ENCODE measurements at places on chromosomes 12 and 14.

DNA sequence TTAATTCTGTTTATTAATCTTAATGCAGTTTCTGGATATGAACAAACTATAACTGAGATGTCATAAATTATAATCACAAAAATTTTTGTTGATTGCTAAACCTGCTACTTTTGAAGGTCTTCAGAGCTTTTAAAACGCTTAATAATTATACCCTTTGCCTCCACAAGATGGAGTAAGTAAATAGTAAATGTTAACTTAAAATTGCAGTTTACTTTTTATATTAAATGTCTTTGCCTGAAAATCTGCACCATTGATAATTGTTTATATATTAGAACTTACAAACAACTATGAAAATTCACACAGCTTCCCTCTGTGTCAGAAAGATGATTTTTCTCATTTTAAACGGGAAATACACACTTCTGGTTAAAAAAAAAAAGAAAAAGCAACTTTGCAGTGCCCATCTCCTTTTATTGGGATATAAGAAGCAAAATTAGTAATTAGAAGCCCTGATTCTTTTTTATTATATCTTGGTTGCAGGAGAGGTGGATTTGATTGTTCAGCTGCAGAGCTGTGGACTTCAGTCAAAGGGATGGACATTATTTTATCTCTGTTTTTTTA lies 35.6 kb downstream of the SCFD1 start:
- no peak for DNase-seq

DNA sequence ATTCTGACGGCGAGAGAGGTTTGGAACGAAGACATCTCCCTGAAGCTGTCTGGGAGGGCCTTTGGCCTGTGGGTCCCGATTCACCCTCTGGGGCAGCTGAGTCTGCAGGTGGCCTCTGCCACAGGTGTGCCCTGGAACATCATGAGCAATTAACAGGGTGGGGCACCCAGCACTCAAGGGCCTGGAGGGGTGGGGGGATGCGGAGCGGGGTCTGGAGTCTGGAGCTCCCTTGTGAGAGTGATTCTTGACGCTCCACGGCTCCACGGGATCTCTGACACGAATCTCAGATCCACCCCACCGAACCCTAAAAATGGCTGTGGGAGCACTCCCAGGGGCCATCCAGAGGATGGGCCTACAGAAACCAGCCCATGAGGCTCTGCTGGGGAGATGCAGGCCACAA lies 8.3 kb downstream of the ITPK1 start:
- no peak for DNase-seq

GRCh38 chr14:95516554-95517181 lies at the start of gene SYNE3:
TSS of gene SYNE3 (minus strand) at chr14:95516650. CDS start at chr14:95475821, 40,829 bp downstream.
- peak; percentile 45 for DNase-seq

GRCh38 chr12:110310763-110311162 lies 29.7 kb downstream of the ATP2A2 start:
- no peak for DNase-seq

DNA sequence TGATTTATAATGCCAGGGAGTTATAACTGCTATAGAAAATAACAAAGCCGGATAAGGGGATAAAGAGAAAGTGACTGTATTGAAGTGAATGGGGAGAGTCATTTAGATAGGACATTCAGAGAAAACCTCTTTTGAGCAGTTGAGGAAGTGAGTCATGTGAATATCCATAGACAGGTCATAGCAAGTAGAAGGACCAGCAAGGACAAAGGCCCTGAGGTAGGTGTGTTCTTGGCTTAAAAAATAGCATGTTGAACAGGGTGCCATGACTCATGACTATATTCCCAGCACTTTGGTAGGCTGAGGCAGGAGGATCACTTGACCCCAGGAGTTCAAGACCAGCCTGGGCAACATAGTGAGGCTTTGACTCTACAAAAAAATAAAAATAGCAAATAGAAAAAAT lies 51.5 kb upstream of the RAP1B start:
- no peak for DNase-seq

GRCh38 chr12:80892597-80893445 lies 44.9 kb downstream of the LIN7A start:
- no peak for DNase-seq

- no peak for DNase-seq
Observed at GRCh38 chr14:87888136-87888999, 104.6 kb downstream of the GALC start.

GRCh38 chr12:32918890-32919801 lies 22.6 kb upstream of the PKP2 start:
- no peak for DNase-seq

DNA sequence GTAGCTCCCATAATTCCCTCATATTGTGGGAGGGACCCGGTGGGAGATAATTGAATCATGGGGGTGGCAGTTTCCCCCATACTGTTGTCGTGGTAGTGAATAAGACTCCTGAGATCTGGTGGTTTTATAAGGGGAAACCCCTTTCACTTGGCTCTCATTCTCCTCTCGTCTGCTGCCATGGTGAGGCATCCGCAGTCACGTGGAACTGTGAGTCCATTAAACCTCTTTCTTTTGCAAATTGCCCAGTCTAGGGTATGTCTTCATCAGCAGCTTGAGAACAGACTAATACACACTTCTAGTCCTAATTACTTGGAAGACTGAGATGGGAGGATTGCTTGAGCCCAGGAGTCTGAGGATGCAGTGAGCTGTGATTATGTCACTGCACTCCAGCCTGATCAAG lies 64.4 kb downstream of the TMX1 start:
- DNase-seq = no peak

- no peak for DNase-seq
Observed at GRCh38 chr14:27427796-27428195, 830.0 kb upstream of the NOVA1 start.

DNA sequence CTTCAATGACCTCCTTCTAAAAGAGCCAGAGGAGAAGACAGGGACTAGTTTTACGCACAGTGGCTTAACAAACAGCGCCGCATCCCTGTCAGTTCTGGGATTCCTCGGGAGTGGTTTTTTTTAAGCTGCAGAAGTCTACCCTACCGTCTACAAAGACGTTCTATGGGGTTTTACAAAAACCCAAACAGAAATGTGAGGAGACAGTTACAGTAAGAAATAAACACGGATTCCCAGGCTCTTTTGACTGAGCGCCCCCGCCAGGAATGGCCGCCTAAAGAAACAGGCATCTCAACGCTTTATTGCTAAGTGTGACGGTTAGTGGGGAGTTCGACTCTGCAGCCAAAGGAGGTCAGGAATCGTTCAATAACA lies 484 bp downstream of the ALKBH1 start:
- no peak for DNase-seq

DNA sequence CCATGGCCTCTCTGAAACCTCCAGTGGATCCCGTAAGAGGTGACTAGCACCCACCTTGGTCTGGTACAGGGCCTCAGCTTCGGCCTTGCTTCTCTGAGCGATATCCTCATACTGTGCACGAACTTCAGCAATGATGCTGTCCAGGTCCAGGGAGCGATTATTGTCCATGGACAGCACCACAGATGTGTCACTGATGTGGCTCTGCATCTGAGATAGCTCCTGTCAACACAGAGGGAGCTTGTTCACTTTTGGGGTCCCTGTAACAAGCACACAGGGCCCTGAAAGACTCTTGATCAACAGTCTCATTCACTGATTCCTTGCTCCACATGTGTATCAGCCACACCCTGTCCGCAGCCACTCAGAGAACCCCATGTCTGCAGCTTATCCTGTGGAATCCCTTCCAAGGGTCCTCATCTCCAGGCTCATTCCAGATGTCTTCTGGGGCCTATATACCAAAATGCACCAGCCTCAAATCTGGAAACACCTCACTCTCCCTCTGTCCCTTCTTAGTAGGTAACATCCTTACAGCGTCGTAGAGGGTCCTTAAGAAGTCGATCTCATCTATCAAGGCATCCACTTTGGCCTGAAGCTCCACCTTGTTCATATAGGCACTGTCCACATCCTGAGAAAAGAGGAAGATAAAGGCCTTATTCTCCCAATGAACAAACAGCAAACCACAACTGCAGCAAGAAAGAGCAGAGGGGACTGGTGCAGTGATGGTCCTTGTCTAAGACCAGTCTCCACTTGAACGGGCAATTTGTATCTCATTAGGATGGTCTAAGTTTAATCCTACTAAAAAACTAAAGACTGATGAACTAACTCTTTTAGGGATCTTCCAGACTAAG lies 3.5 kb downstream of the KRT3 start:
- no peak for DNase-seq

DNA sequence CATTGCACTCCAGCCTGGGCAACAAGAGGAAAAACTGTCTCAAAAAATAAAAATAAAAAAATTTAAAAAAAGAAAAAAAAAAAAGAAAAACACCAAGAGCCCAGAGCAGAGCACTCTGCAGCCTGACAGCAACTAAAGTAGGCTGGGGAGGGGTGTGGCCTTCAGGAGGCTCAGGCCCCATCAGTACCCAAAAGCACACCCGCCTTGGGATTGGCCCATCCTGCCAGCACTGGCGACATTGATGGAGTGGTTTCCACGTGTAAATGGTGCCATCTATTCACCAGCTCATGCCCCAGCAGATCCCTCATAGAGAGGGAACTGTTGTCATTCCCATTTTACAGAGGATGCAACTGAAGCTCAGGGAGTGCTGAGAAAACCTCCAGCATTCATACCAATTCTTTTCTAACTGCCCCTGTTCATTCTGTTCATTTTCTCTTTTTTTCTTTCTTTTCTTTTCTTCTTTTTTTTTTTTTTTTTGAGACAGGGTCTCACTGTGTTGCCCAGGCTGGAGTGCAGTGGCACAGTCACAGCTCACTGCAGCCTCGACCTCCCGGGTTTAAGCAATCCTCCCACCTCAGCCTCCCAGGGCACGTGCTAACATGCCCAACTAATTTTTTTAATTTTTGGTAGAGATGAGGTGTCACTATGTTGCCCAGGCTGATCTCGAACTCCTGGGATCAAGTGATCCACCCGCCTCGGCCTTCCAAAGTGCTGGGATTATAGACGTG lies 89.3 kb downstream of the IRF2BPL start:
- DNase-seq = no peak

- no peak for DNase-seq
Observed at GRCh38 chr12:111757361-111758119, 9.2 kb upstream of the ALDH2 start.

DNA sequence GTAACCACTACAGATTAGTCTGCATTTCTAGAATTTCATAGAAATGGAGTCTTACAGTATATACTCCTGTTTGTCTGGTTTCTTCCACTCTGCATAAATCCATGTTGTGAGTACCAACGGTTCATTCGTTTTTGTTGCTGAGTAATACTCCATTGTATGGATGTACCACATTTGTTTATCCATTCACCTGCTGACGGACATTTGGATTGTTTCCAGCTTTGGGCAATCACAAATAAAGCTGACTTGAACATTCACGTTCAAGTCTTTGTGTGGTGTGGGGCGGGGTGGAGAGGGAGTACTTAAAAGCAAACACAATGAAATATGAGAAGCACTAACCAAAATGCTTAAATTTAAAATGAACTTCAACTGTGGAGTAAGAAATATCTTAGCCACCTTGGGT lies 7.1 kb downstream of the HECTD4 start:
- DNase-seq = no peak

- no peak for DNase-seq
Observed at GRCh38 chr14:76918782-76919394, 92.7 kb downstream of the LRRC74A start.

DNA sequence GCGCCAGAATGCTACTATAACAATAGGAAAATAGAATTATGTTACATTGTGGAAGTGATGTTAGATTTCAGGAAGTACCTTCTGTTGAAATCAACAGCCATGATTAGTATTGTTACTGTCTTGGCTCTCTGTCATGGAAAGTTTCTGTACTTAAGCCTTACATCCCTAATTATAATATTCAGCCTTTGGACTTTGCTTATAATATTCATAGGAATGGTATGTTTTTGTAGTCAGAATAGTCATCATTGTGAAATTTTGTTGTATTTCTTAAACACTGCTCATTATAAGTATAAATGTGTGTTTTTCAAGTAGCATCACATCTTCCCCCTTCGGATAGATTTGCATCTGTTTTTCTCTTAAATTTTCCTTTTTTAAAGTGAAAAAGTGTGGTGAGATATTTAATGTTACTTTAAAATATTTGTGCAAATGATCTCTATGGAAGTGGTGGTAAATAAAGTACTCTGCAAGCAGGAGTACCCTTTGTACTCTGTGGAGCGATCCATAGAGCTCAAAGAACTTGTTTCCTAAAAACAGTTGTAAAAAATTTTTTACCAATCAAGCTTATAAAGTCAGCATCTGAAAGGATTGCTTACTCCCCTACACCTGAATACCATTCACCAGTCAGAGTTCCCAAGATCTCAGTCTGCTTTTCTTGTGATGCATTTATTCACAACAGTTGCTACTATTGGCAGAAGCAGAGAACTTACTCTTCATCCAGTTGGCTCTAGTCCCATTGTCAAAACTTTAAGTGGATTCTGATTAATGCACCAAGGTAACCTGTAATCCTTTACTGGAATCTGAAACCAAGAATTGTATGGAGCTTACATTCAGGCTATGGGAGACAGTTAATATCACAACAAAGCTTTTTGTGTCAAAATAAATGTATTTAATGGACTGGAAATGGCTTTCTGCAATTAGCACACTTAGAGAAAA lies 87.8 kb downstream of the RIC8B start:
- no peak for DNase-seq

DNA sequence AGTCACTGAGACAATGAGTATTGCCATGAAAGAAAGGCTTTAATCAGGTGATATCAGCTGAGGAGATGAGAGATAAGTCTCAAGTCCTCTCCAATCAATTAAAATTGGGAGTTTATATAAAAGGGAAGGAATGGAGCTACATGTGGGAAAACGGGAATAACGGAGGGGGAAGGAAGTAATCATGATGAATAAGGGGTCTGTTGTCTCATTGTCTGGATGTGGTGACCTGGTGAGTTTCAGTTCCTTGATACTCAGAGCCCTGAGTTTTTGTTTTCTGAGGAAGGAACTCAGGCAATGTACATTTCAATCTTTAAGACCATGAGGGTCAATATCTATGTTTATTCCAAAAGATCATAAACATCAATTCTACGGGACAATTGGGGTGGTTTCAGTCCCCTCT lies 198.8 kb downstream of the KITLG start:
- no peak for DNase-seq

DNA sequence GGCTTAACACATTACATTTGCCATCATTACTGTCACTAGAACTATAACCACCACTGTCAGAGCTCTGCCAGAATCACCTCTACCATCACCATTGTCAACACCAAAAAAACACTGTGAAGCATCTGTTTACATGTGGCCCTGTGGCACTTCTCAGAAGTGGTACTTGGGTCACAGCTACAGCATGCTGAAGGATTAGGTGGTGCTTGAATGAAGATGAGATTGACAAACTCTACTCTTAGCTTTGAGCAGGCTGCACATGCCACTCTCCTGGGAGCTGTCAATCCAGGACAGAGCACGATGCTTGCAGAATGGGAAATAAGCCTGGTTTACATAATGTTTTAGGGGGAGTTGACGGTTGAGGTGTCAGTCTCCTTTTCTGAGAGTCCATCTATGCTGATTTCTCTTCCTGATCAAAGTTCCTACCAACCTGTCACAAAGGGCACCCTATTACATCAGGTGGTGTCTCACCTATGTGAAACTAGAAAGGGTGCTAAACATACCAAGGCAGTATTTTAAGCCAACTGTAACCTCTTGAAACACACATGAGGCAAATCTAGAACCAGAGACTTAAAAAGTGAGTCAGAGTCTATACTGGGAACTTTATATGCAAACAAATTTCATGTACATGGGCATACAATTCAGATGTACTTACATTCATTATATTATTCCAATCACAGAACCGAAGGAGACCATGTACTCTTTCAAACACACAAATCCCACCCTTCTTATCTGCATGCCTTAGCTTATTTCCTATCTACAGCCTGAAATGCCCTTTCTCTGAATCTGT lies 258.7 kb downstream of the EMP1 start:
- no peak for DNase-seq

Measured in immature natural killer cell (primary cell).